RKO (cell line): ENCODE measurements at places on chromosomes 7 and 10.

DNA sequence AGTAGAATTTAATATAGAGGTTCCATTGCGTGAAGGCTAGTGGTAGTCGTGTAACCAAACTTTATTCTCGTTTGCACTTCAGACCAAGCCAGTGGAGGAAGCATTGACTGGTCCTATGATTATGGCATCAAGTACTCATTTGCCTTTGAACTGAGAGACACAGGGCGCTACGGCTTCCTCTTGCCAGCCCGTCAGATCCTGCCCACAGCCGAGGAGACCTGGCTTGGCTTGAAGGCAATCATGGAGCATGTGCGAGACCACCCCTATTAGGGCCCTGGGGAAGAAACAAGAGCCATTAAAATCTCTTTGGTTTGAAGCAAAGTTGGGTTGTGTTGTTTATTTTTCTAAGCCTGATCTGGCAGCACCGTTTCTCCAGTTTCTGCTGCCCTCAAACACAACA is 3.5 kb upstream of the CPA4 start:
- DNase-seq: no peak

GRCh38 chr7:65955718-65956117 is 26.3 kb downstream of the GUSB start:
- DNase-seq: no peak

DNA sequence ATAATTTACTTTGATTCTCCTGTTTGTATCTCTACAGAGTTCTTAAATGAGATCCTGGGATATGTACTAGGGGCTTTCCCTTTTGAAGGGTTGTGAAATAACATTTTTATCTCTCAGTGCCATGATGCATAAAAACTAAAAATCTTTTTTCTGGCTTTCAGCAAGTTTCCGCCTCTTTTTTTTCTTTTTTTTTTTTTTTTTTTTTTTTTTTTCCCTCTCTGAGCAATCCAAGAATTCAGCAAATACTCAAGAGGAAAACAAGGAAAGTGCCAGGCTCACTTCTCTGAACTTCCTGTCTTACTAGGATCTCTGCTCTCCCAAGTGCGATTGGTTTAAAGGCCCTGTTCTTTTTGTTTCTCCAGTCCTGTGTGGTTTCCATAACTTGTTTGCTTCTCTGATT is 79.9 kb downstream of the HYCC1 start:
- DNase-seq: no peak

GRCh38 chr7:50197549-50197948 is 104.5 kb upstream of the ZPBP start:
- DNase-seq: peak; percentile 3

GRCh38 chr10:45058580-45058979 is 57.9 kb downstream of the ZNF22 start:
- peak; percentile 34 for DNase-seq

- DNase-seq: no peak
Measured at GRCh38 chr7:131241386-131241785, 86.3 kb upstream of the MKLN1 start.

GRCh38 chr7:8638076-8638475 is 204.7 kb downstream of the NXPH1 start:
- DNase-seq: no peak

DNA sequence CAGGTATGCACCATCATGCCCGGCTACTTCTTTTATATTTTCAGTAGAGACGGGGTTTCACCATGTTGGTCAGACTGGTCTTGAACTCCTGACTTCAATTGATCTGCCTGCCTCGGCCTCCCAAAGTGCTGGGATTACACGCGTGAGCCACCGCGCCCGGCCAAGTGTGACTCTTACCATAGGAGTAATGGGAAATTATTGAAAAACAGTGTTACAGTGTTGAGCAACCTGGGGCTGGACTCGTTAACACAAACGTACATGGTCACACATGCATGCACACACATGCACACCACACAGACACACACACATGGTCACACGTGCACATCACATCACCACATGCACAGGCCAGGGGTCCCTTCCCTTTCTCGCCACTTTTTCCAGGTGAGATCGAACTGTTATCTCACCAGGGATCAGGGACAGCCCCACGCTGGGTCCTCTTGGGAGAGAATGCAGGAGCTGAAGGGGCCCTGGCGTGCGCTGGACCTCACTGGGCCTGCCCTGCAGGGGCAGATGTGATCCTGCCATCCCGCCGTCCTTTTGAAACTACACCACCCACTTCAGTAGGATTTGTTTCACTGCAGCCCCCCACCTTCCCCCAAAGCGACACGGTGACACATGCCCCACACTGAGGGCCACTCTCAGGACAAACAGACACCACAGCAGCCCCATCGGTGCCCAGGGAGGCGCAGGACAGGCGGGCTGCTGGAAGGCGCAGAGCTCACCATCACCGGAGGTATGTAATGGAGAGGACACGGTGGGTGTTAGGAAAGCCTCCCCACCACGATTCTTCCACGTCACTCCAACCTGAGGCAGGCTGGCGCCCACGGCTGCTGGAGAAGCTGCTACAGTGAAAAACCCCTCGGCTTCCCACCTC is 10.2 kb downstream of the RADIL start:
- DNase-seq: no peak

DNA sequence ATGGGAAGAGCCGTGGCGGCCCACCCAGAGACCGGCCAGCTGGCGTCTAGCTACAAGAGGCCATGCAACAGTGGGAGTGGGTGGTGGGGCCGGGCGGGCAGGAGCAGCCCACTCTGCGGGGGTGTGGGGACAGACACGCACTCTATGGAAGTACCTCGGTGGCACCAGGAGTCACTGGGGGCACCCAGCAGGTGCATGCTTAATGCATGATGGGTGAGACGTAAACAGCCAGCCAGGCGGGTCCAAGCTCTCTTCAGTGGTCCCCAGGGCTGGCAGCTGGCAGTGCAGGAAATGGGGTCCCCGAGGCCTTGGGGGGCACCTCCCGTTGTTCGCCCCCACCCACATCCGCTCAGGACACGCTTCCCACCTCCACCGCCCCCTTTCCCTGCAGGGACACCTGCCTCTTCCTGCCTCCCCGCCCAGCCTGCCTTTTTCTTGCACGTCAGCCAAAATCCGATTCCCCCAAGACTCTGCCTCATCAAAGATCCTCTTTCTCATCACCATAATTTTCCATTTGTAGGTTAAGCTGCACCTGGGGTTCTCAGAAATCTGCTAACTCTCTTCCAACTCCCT is 22.6 kb upstream of the PSMG3 start:
- DNase-seq: no peak

DNA sequence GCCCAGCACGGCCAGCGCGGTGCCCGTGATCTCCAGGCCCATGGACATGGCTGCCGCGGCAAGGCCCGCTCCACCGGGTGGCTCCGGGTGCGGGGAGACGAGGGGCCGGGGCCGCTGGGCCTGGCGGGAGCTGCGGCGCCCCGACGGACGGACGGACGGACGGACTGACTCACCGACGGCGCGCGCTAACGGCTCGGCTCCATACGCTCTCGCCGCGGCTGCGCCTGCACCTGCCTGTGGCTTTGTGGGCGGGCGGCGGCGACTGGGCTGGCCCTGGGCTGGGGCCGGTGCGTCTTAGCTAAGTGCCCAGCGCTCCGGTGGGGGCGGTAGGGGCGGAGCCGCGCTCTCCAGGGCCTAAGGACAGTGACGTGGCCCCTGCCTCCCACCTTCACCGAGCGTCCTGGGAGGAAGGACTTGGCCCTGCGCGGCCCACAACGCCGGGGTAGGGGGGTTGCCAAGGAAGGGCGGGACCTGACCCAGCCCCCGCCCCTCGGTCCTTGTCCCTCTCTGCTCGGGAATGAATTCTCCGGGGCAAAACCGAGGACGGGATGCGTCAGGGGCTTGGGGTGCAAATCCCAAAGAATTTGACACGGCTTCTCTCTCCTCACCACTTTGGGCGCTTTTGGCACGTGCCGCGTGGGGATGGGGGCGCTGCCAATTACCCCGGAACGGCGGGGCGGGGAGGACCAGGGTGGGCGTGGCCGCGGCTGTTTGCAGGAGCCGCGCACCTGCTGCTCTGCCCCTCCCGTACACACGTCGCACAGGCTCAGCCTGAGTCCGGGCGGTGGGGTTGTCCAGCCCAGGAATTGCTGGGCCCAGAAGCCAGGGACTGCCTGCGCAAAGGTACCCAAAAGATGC is at the start of gene CLDN3:
CLDN3 (minus strand) TSS at position 269 of the 858 bp plus-strand sequence; CDS start at position 48, 221 bp downstream.
- DNase-seq: peak; percentile 50

- DNase-seq: no peak
Measured at GRCh38 chr10:11901454-11901832, 78.3 kb downstream of the PROSER2 start.

- no peak for DNase-seq
Measured at GRCh38 chr7:112185005-112185834, 21.0 kb downstream of the DOCK4 start.

- no peak for DNase-seq
Measured at GRCh38 chr10:49385939-49386922, 9.7 kb downstream of the DRGX start.

DNA sequence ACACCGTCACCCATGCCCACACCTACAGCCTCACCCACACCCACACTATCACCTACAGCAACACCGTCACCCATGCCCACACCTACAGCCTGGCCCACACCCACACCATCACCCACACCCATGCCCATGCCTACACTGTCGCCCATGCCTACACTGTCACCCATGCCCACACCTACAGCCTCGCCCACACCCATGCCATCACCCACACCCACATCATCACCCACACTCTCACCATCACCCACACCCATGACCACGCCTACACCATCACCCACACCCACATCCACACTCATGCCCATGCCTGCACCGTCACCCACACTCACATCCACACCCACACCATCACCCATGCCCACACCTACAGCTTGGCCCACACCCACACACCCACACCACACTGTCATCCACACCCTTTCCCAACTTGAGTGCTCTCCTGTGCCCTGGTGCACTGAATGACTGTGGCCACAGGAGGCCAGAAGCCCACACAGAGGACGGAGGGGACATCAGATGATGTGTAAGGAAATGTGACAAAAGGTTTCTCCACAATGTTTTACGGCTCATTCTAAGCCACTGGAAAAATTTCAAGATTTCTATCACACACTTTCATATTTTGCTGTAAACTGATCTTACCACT is 153.3 kb downstream of the WDR37 start:
- no peak for DNase-seq

GRCh38 chr7:106070201-106070551 is 41.9 kb downstream of the SYPL1 start:
- no peak for DNase-seq

DNA sequence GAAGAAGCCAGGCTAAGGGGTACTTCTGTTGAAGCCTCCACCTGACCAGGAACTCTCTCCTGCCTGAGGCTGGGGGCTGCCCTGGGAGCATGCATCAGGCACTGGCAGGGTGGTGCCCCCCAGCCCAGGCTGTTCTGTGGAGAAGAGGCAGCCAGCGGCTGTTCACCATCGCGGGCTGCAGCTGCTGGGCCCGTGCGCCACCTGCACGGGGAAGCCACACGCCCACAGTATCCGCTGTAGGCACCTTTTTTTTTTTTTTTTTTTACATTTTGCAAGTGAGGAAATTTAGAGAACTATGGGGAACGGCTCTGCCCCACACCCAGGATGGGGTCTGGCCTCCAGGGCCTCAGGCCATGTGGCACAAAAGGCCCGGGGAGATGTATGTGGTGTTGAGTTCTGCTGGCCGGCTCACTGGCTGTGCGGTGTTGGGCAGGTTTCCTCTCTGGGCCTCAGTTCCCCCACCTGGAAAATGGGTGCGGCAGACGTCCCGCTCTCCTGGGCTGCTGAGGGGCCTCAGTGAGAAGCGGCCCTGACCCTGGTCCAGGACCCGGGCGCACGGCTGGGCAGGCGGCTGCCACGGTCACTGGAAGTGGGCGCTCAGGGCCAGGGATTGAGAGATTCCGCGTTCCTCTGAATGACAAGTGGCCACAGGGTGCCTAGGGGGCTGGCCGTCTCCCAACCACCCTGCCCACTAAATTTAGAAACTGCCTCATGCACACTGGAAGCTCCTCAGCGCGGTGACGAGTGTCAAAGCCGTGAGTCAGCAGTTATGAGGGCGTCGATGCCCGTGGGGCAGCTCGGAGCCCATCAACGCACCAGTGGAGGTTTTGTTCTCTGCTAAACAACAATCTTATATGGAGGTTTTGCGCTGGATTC is 8.8 kb upstream of the INTS1 start:
- peak; percentile 72 for DNase-seq

DNA sequence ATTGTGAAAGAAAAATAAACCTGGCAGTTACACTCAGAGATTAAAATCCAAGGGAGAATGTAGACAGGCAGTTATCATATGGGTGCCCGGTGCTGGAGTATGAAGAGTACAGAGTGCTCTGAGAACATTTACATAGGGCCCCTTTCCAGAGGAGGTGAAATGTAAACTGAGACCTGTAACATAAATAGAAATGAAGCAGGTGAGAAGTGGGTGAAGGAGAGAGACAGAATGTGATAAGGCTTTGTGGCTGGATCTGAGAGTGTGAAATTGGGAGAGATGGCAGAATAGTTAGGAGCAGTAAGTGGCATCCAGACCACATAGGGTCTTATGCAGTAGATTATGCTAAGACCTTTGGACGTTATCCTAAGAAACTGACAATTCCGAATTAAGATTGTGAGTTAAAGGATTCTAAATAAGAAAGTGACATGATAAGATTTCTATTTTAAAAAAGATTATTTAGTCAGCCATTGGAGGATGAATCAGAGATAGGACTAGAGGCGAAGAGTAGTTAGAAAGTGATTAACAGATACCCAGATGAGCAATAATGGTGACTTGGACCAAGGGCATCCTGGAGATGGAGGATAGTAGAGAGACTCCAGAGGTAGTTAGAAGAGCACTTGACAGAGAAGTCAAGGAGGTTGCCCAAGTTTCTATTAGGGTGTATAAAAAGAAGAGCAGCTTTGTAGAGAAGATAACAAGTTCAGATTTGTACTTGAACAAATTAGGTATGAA is 36.7 kb downstream of the DNAH11 start:
- no peak for DNase-seq

DNA sequence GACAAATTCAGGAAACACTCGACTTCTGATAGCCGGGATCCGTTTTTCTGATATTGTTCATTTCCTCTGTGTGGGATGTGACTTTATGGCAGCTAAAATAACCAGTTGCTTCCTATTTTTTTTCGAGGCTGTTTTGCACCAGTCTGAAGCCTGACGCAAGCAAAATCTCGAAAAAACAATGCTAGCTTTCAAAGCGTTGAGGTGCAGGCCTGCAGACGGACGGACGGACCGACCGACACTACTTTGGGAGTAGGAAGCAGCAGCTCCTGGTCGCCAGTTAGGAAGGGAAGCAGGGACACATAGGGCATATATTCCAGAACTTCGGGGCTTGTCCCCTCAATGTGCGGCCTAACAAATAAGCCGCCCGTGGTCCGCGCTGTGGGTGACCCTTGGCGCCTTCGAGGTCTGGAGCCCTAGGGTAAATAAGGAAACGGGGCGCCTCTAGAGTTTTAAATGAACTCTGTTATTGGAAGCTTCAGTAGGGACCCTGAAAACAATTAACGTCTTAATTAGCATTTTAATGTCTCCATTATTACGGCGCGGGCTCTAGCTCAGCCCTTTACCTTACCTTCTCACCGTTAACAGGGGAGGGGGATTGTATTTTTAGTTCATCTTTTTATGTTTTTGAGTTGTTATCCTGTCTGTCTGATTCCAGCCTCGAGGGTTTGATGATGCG is 1.3 kb downstream of the HHEX start:
- no peak for DNase-seq
